ENCODE measurements at places on chromosomes 12 and 14.

GRCh38 chr12:98748463-98748862, 103.4 kb downstream of the APAF1 start:
- DNase-seq: no peak

- DNase-seq: no peak
These were observed 2.7 kb upstream of the HSD17B6 start for GRCh38 chr12:56760460-56760859.

DNA sequence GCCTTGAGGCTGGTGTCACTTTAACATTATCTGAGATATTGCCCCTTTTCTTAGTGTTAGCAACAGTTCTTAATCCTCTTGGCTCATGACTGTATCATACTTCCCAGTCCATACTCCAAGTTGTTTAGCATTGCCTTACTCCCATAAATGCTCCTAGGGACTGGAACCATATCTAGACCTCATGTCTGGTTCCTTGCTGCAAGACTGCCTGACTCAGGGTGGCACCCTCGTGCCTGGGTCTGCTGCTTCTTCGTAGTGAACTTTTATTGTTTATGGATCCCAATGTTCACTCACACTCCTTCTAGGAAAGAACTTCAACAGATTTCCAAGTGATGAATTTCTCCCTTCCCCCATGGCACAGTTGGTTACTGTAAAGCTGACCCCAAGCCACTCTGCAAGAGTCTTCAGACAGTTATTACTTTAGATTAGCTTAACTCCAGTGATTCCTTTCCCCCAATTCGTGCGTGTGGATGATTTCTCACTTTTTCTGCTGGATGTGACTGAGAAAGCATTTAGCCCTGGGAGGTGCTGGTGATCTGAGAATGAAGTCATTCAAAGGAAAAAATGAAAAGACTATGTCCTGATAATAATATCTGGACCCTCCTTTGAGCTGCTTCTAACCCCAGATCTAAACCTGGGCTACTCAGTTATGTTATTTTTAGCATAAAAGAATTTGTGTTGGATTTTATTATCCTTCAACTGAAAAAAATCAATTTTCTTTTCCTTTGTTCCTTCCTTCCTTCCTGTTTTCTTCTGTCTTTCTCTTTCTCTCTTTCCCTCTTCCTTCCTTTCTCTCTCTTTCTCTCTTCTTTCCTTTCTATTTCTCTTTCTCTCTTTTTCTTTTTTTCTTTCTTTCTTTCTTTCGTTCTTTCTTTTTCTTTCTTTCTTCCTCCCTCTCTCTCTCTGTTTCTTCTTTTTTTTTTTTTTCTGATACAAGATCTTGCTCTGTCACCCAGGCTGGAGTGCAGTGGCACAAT, 47.5 kb upstream of the PPP1R12A start:
- no peak for DNase-seq

DNA sequence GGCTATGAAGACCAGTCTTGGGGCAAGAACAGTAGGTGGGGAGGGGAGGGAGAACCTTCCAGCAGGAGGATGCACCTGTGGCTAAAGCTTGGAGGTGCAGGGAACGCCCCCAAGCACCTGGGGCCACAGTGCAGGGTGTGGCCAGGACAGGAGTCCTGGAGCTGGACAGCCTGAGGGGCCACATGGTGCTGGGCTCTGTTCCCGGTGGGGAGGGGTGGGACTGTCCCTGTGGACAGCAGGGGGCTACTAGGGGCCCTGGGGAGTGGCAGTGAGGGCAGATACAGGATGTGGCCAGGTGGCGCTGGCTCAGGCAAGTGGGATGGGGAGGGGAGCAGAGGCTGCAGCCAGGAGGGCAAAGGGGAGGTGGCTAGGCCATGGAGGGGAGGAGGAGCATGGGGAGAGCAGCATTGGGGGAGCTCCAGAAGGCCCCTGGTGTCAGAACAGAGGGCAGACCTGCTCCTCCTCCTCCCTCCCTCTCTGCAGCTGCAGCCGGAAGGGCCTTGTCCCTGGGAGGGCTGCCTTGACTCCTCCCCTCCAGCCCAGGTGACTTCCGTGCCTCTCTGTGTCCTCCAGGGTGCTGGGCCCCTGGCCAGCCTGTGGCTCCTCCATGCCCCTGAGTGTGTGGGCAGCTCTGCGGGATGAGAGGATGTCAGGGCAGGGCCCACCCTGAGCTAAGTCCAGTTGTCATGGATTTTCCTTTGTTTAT, 68.4 kb upstream of the DLK1 start:
- no peak for DNase-seq

- DNase-seq: no peak
These were observed 822.1 kb upstream of the FLRT2 start for GRCh38 chr14:84707830-84708229.

DNA sequence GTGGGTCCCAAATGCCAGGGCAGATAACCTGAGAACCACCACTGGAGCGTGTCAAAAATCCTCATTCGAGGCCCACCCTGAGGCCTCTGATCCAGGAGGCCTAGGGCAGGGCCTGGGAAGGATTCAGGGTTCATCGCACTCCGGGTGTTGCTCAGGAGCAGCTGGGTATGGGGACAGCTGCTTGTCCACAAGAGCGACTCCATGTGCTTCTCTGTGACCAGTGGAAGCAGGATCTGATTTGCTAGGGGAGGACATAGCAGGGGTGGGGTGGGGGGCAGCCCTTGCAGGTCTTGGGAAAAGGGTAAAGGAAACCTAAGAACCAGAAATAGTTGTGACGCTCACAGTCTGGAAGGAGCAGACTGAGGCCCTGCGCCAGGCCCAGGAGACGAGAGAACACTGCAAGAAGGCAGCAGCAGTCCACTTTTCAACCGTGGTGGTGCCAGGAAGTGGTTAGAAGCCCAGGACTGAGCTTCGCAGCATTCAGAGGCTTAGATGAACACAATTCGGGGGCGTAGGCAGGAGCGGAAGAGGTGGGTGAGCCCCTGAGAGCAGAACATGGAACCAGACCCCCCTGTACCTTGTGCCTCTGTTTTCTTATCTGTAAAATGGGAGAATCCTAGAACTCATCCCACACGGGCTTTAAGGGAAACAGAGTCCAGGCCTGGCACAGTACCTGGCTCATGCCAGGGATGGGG, 33.7 kb downstream of the ITPK1 start:
- no peak for DNase-seq

DNA sequence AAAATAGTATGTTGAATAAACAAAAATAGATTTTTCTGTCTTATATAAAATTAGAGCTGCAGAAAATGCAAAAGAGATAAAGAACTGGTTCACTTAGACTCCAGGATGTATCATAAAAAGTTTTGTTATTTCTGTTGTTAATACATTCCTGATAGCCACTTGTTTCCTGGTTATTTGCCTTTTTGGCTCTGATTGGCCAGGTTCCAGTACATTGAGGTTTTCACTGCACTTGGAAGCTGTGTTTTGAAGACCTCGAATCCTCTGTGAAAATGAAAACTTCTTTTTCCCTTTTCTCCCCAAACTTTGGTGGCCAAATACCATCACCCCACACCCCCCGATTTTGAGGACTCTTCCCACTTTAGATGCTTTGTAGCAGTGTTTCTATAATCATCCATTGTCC, 525.3 kb downstream of the MED13L start:
- no peak for DNase-seq

- DNase-seq: no peak
These were observed 45.8 kb downstream of the ATL1 start for GRCh38 chr14:50605766-50606165.

- DNase-seq: no peak
These were observed 81.6 kb upstream of the DCN start for GRCh38 chr12:91264178-91264577.

DNA sequence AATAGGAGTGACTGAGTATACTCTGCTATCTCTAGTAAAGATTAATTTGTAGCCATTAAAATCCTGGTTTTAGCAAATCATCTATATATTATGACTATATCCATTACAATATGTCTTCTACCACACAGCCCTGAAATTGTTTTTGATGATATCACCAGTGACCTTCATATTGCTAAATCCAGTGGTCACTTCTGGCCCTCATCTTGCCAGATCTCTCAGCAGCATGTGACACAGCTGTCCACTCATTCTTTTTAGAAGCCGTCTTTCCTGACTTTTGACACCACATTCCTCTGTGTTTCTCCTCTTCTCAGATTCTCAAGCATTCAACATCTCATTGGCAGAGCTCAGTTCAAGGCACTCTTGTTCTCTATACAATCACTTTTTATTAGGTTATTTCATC, 54.9 kb downstream of the CPNE8 start:
- DNase-seq: no peak

DNA sequence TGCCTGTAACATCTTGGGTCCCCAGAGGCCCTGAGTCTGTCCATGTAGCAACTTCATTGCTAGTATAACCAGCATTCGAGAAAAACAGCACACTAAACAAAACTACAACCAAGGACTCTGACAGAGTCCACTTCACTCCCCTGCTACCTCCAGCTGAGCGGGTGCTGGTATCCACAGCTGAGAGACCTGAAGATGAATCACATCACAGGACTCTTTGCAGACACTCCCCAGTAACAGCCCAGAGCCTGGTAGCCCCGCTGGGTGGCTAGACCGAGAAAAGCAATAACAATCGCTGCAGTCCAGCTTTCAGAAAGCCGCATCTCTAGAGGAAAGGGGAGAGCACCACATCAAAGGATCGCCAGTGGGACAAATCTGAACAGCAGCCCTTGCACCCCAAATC, 9.0 kb upstream of the IQSEC3 start:
- DNase-seq: peak; percentile 57

DNA sequence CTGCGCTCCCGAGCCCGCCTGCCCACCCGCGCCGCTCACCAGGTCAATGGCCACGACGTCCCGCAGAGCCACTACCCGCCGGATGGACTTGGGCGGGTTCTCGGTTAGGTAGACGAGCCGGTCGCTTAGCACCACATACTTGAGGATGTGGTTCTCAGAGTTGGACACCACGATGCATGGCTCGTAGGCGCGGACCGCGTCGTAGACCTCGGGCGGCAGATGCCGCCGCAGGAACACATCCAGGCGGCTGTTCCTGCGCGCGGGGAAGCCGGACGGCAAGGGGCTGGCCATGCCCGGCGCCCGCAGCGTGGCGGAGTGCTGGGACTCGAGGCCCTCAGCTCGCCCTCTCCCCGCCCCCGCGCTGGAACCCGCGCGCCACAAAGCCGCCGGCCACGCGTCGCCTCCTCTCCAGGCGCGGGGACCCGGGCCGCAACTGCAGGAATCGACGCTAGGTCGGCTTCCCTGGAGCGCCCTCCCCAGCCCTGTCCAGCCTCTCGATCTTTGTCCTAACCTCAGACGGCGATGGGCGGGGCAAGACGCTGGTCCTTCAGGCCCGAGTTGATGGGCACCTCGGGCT, at the start of gene C12orf56:
C12orf56 (minus strand) TSS at position 484 of the 577 bp plus-strand sequence; CDS start at position 291, 193 bp downstream.
- DNase-seq: no peak

DNA sequence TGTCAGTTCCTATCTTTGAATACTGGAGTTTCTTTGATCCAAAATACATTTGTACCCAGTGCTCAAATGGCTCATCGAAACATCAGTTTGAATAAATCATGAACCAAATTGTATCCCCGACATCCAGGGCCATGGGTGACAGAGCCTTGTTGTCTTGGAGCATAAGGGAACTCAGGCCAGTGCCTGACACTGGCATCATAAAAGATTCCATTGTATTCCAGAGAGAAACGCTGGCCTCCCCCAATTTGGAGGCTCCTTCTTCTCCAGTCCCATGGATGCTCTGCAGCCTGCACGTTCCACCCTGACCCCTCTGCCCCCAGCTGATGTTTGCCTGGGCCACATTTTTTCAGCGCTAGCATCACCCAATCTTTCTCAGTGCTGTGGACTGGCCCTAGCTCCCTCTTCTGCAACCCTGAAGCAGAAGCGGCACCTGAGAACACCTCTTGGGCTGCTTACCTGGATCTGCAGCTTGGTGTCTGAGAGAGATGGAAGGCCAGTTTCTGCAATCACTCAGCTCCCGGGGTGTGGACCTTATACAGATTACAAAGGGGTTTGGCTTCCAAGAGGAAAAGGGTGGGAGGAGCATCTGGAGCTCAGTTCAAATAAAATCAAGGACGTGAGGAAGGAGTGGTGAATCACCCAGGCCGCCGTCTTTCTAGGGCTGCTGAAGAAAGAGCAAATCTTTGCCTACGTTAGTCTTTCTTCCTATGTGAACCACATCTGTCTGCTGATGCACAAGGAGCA, at the start of gene RNASE1:
RNASE1 (minus strand) TSS at position 504 of the 744 bp plus-strand sequence. CDS start 776 bp downstream, outside the sequence.
- DNase-seq: no peak

DNA sequence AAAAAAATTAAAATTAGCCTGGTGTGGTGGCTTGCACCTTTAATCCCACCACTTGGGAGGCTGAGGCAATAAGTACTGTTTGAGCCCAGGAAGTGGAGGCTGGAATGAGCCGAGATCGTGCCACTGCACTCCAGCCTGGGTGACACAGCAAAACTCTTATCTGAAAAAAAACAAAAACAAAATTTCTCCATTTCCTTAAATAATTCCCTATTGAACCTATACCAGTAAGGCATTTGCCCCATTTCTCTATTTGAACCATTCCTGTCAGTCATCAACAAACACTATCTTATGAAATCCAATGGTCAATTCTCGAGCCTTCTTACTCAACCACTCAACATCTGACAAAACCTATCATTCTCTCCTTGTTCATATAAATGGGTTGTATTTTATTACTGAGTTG, 14.7 kb downstream of the SLC2A14 start:
- DNase-seq: no peak

- no peak for DNase-seq
These were observed 86.0 kb upstream of the BCL11B start for GRCh38 chr14:99357916-99358390.

GRCh38 chr12:66035288-66035966, 95.1 kb downstream of the LLPH start:
- DNase-seq: no peak

GRCh38 chr12:57549203-57549908, 488 bp upstream of the KIF5A start:
- no peak for DNase-seq

- no peak for DNase-seq
These were observed 173.5 kb upstream of the KRR1 start for GRCh38 chr12:75684678-75685616.

GRCh38 chr12:93376436-93377251, 1.1 kb upstream of the NUDT4 start:
- no peak for DNase-seq

GRCh38 chr12:68579254-68579653, 31.4 kb upstream of the RAP1B start:
- DNase-seq: no peak

DNA sequence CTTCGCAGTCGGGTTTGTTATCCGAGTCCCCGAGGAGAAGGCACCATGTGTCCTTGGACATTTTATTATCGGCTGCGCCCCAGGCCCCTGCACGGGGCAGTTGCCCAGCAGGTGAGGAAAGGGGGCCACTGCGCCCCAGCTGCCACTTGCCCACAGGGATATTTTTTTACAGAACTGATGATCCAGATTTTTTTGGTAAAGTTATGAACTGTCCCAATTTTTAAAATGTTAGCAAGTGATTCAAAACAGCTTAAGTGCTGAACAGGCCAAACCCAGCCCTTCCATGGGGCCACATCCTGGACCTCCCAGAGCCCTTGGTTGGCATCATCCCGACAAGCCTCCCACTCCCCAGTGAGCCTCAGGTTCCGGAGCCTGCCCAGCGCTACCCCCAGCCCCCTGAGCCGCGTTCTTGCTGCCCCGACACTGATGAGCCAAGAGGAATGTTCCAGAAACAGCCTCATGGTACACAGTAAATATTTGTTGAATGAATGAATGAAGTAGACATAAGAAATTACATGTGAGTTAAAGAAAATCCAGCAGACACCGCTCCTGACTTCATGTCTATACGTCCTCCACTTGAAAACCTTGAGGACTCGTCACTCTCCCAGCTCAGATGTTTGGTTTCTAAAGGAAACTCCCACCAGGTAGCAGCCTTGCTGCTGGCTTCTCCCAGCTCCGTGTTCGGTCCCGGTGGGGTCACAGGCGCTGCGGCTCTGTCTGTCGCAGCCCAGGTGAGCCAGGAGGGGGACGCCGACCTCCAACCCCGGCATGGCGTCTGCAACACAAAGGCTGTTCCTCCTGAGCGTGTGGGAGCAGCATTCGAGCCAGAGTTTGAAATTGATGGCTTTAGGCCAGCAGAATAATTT, 88.5 kb downstream of the ADGRD1 start:
- no peak for DNase-seq
